Uterus (tissue), 4 donors: ENCODE measurements at places on chromosomes 16 and 17.

DNA sequence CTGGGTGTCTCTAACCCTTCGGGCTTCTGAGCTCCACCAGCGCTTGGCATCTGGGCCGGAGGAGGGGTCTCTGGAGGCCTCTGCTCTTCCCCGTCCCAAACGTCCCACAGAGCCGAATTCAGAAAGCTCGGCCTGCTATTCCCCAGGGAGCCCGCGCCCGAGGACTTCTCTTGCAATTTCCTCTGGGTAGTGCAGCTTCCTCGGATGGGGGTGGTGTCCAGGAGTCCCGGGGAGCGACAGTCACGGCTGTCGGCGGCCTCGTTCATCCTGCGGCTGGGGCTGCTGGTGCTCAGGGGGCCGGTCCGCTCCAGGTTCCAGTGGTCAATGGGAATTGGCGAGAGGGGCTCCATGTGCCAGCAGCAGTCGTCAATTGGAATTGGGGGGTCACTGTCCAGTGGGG is 11.8 kb upstream of the NLRC3 start:
- no peak for DNase-seq

DNA sequence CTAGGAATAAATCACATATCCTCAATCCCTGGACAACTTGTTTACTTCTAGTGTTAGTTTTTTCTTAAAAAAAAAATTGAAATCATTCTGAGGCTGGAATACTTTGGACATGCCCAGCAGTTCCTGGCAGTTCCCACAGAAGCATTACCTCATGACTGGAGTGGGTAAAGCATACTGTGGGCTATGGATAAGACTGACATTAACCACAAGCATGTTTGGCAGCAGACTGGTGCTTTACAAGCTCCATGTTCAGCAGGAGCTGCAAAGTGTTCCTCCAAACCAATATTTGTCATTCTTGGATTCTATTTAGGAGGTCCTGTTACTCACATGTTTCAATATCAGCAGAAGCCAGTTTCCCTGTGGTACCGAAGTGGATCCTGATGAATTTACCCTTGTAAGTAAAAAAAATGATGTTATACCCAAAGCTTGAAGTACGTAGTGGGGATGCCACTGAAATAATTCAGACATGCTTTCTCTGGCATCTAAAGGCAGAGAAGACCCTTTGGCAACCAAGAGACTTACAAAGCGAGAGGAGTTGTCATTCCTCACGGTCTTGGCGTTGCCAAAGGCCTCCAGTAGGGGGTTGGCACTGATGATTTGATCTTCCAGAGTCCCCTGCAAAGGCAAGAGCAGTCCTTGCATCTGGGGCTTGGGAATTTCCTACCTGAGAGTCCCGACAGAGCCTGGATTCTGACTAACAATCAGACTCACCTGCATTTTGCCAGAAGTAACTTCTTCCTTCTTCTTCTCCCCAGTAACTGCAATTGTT is 4.9 kb downstream of the MYH1 start:
- no peak for DNase-seq

DNA sequence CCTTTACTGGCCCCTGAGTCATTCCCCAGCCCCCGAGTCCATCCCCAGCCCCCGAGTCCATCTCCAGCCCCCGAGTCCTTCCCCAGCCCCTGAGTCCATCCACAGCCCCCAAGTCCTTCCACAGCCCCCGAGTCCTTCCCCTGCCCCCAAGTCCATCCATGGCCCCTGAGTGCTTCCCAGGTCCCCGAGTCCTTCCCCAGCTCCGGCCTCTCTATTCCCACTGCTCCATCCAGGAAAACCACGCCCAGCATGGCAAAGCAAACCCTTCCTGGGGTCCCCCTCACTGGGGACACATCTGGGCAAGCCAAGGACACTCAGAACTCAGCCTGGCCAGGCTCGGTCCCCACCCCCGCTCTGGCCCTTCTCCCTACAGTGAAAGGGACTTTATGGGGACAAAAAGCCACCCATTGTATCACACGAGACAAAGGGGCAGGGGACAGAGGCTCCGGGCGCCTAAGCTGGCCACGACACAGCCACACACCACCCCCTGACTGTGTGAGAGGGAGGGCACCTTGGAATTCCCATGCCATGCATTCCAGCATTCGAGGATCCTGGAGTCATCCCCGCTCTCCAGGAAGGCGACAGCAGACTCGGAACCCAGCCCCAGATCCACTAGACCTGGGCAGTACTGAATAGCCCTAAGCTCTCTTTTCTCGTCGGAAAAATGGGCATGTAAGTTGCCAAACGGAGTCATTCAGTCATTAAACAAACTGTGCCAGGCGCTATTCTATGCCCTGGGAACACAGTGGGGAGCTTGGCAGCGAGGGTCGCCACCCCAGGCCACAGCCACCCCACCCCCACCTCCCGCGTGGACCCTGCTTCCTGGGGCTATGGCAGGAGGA is 14.0 kb downstream of the PLLP start:
- DNase-seq, result no peak

DNA sequence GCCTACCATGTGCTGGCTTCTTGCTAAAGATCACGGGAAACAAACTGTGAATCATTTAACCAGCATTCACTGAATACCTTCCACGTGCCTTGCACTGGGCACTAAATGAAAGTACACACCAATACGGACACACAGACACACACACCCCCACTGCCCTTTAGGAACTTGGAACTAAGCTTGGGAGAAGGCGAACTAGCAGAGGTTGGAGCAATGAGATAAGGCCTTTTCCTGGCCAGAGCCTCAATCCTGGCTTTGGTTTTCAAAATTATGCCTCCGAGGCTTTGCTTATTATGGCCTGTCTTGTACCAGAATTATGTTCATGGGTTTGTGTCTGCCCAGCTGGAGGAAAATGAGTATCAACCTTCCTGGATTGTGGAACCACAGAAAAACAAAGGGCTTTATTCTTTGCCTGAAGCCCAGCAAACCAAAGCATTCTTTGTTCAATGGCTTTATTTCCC is 32.3 kb downstream of the CPPED1 start:
- no peak for DNase-seq

- DNase-seq, result no peak
Measured at GRCh38 chr17:63382826-63383225, 63.3 kb downstream of the CYB561 start.

- DNase-seq, result no peak
Measured at GRCh38 chr17:74480290-74480689, 13.9 kb downstream of the CD300A start.
